A375 (cell line): ENCODE measurements at places on chromosomes 2 and 18. TPM values are rescaled to one million over a fixed set of nuclear protein-coding genes. Genes with fewer than 3 reads are reported as not detected.

Gene RBM43
- 2.7 and 3.7 TPM in 2 replicates for total RNA-seq

Gene RGPD8
- total RNA-seq = 5.0 and 6.9 TPM in 2 replicates

Gene NLRC4
- not detected in 2 replicates for total RNA-seq

Gene ABCG5
- not detected in 2 replicates for total RNA-seq

Gene ZNF532
- 26.9 and 29.3 TPM in 2 replicates for total RNA-seq

Gene YES1
- 43.3 and 45.5 TPM in 2 replicates for total RNA-seq

Gene LHCGR
- total RNA-seq = not detected in 2 replicates

Gene PDE11A
- total RNA-seq = 0.04 and 0.19 TPM in 2 replicates

Gene IL1RL1
- 2.8 and 4.2 TPM in 2 replicates for total RNA-seq

Gene DNAJC5G
- total RNA-seq = not detected in 2 replicates

Gene PRKAG3
- not detected in 2 replicates for total RNA-seq

Gene SPC25
- total RNA-seq = 5.1 and 9.7 TPM in 2 replicates

Gene AGXT
- not detected in 2 replicates for total RNA-seq

Gene REG3A
- total RNA-seq = not detected in 2 replicates

Gene ST3GAL5
- 15.1 and 16.2 TPM in 2 replicates for total RNA-seq

Gene LIMS1
- 43.7 and 44.6 TPM in 2 replicates for total RNA-seq

Gene CCDC141
- total RNA-seq = under 0.01 TPM in 1 of 2 replicates, not detected in the other

Gene ANKRD36
- 10.8 and 13.2 TPM in 2 replicates for total RNA-seq

Gene GDF7
- 0.04 and 0.11 TPM in 2 replicates for total RNA-seq

Gene HES6
- total RNA-seq = 13.4 and 16.1 TPM in 2 replicates

Gene KLHL41
- 0.45 TPM in 1 of 2 replicates, not detected in the other for total RNA-seq

Gene SH3BP4
- total RNA-seq = 18.9 and 20.3 TPM in 2 replicates

Gene SRD5A2
- not detected in 2 replicates for total RNA-seq

Gene CKAP2L
- total RNA-seq = 14.0 and 17.8 TPM in 2 replicates

Gene KCNG2
- not detected in 2 replicates for total RNA-seq

Gene NCK2
- 14.6 and 18.0 TPM in 2 replicates for total RNA-seq

Gene CMPK2
- 4.9 and 5.5 TPM in 2 replicates for total RNA-seq

Gene ALK
- 0.32 and 0.34 TPM in 2 replicates for total RNA-seq

Gene FSHR
- not detected in 2 replicates for total RNA-seq

Gene OTOF
- not detected in 2 replicates for total RNA-seq

Gene FAM237A
- total RNA-seq = not detected in 2 replicates

Gene ACADL
- total RNA-seq = 0.08 and 0.23 TPM in 2 replicates

Gene IL1B
- total RNA-seq = 11.6 and 13.3 TPM in 2 replicates

Gene SP140
- total RNA-seq = 0.32 TPM in 1 of 2 replicates, not detected in the other

Gene KCTD18
- total RNA-seq = 10.8 and 11.0 TPM in 2 replicates

Gene TOGARAM2
- total RNA-seq = 0.08 TPM in 1 of 2 replicates, not detected in the other

Gene WDR7
- 4.7 and 4.8 TPM in 2 replicates for total RNA-seq

Gene RTP5
- total RNA-seq = not detected in 2 replicates

Gene TUBB8B
- not detected in 2 replicates for total RNA-seq

Gene C2orf80
- not detected in 2 replicates for total RNA-seq

Gene SERPINB2
- 0.08 and 0.34 TPM in 2 replicates for total RNA-seq

Gene CD8B2
- not detected in 2 replicates for total RNA-seq

Gene GKN2
- not detected in 2 replicates for total RNA-seq

Gene BBS5
- 1.9 and 2.3 TPM in 2 replicates for total RNA-seq

Gene M1AP
- 0.24 TPM in 1 of 2 replicates, not detected in the other for total RNA-seq

Gene FKBP7
- total RNA-seq = 8.6 and 13.4 TPM in 2 replicates

Gene TNFAIP6
- total RNA-seq = 0.16 TPM in 1 of 2 replicates, not detected in the other

Gene PRSS56
- not detected in 2 replicates for total RNA-seq

Gene CDK15
- not detected in 2 replicates for total RNA-seq

Gene PER2
- 4.4 and 4.8 TPM in 2 replicates for total RNA-seq

Gene SAG
- 0.04 TPM in 1 of 2 replicates, not detected in the other for total RNA-seq
